ENCODE measurements at places on chromosomes 5 and 9. TPM values are rescaled to one million over a fixed set of nuclear protein-coding genes. Genes with fewer than 3 reads are reported as not detected.

GRCh38 chr5:103224118-103224893 is 34.3 kb upstream of the MACIR start:
- DNase-seq = peak; percentile 19

DNA sequence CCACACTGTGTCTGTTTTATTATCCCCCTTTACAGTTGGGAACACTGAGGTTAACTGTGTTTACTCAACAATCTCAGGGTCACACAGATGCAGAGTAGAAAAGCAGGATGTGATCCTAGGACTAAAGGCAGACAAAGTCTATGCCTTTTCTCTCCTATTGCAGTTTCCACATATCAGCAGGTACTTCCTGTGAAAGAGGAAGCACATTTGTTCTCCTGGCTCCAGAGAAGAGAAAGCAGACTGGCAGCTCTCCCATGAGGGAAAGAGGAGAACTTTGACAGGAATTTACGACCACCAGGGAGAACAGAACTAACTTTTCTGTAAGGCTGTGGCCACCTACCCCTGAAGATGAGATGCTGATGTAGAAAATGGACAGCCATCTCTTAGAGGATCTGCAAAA is 84.2 kb upstream of the TNC start:
- no peak for DNase-seq

DNA sequence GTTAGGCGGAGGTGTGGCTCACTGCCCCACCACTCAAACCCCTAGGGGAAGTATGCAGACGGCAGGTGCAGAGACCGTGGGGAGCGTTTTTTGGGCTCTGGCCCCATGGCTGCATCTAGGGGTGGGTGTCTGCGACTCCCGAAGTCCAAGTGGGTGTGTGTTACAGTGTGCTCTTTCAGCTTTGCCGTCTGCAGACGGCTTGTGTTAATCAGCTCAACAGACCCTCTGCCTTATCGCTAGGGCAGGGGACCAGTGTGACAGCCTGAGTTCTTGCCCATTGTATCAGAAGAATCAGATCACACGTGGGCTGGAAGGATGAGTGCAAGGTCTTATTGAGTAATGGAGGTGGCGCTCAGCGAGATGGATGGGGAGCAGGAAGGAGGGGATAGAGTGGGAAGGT is 162.8 kb downstream of the ENC1 start:
- DNase-seq = no peak

DNA sequence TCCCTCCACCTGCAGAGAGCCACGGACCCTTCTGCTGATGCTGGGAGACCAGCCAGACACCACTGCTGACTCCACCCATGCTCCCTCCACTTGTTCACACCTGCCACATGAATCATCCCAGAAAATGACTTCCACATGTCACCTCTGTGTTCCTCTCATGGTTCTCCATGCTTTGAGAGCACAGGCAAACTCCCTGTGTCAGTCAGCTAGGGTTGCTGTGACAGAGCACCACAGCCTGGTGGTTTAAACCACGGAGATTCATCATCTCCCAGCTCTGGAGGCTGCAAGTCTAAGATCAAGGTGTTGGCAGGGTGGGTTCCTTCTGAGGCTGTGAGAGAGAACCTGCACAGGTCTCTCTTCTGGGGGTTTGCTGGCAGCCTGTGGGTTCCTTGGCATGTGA is 381.4 kb downstream of the GADD45G start:
- DNase-seq = no peak

DNA sequence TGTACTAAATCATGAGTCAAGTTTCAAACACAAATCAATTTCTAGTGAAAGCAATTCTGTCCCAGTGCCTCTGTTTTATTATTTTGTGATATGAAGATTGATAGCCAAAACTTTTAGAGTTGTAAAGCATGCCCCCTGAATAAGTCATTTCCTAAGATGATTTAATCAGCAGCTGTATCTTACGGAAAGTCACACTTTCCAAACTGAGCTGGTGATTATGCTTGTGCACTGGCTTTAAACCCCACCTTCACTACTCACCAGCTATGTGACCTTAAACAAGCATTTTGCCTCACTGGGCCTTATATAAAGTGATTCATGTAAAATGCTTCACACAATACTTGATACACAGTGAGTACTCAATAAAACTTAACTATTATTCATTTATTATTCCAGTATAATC is 78.1 kb downstream of the EDIL3 start:
- DNase-seq = no peak

- DNase-seq = no peak
These were observed 69.2 kb downstream of the SYK start for GRCh38 chr9:90870621-90871326.

DNA sequence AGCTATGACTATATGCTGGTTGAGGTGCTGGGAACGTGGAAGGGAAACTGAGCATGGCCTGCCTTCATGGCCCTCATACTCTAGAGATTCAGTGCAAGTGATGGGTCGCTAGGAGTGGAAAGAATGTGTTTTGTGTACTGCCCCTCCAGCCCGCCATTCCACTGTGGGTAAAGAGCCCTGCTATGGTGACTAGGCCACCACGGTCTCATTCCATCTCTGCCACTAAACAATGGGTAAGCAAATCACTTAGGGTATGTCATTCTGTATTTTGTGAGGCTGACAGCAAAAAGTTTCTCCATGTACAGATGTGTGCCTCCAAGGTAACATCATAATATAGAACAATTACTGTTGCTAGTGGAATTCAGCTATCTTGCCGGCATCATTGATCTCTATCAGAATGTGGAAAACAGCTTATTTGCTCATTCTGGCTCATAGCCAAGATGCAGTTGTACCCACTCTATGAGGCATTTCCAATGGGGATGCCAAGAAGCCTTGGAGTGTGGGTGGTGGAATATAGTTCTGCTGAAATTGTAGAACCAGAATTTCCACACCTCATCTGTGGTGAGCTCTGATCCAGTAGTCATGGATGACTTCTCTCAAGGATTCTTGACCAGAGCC is 12.5 kb downstream of the SMARCA2 start:
- DNase-seq = no peak

DNA sequence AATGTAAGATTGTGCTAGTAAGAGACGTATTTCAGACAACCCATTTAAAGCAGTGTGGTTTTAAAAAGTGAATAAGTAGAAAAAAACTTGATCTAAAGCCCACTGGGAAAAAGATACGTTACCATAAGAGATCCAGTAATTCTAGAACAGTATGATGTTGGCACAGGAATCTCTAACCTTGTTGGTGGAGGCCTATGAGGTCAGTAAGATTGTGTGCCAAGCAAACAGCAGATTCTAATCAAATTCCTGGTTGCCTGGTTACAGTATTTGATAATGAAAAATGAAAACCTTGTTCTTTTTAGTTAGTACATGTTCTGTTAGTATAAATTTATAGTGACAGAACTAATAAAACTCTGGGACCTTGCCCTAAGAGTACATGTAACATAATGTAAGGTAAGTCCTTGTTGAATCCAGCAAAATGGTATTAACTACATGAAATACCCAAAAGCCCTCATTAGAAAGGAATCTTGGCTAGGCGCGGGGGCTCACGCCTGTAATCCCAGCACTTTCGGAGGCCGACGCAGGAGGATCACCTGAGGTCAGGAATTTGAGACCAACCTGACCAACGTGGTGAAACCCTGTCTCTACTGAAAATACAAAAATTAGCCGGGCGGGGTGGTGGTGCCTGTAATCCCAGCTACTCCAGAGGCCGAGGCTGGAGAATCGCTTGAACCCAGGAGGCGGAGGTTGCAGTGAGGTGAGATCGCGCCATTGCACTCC is 33.2 kb upstream of the DMXL1 start:
- no peak for DNase-seq

DNA sequence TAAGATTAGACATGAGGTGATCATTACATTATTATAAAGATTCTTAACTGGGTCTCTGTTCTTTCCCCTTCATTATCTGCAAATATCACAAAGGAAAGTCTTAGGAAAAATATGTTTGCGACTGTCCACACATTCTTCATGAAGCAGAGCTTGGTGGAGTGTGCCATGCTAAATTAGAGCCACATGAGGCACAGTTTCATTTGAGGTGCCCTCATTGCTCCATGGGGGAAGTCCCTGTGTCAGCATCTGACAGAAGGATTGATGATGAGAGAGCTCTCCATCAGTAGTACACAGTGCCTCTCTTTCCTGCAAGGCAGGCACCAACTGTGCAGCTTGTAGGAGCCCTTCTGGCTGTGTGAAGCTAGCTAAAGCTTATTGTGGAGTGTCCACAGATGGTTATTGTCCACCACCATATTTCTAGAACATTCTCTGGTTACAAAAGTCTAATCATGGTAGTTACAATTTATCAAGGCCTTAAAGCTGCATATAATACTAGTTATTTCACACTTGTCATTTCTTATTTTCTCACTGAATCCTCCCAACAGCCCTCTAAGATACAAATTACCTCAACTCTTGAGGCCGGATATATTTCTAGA is 63.9 kb downstream of the C9orf152 start:
- no peak for DNase-seq

DNA sequence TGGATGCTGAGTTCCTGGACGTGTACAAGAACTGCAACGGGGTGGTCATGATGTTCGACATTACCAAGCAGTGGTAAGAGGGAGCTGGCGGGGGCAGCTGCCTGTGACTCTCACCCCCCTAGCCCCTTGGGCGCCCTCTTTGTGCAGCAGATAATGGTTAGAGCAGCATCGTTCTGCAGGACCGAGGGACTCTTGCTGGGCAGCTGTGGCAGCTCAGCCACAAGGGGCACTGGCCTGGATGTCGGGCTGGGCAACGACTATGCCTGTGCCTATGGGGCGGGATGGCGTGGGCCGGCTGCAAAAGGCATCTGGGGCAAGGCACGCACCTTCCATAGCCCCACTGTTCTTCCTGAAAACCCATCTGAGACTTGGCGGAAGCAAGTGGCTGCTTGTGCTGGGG is 12.9 kb upstream of the AJM1 start:
- DNase-seq = no peak

The ANKH gene
- 18.8 TPM for total RNA-seq

The ZFP2 gene
- 1.8 TPM for total RNA-seq

The PTPN3 gene
- total RNA-seq = 0.29 TPM

The IFNA2 gene
- total RNA-seq = not detected

The LPAR1 gene
- total RNA-seq = 64.1 TPM
